ENCODE measurements at places on chromosomes 13 and 19. TPM values are rescaled to one million over a fixed set of nuclear protein-coding genes. Genes with fewer than 3 reads are reported as not detected.

Gene ADGRE1
- not detected for total RNA-seq

Gene C19orf44
- 4.6 TPM for total RNA-seq

Gene EID2B
- 1.8 TPM for total RNA-seq

Gene DCT
- total RNA-seq: not detected

Gene KLC3
- 7.8 TPM for total RNA-seq

Gene PSG11
- total RNA-seq: not detected

Gene ETV2
- total RNA-seq: not detected

Gene BEST2
- total RNA-seq: not detected

Gene ZNF599
- 5.7 TPM for total RNA-seq

Gene CACNG8
- under 0.01 TPM for total RNA-seq

Measured in epithelial cell of proximal tubule (primary cell).